Upper lobe of right lung (tissue), 1 donor: ENCODE measurements at places on chromosomes 3 and 15. TPM values are rescaled to one million over a fixed set of nuclear protein-coding genes. Genes with fewer than 3 reads are reported as not detected.
A peak's percentile ranks its signal among the peaks of the same experiment; 100 is the strongest.

LRRIQ4 gene
- total RNA-seq, result 0.29 TPM

TNIK gene
- total RNA-seq, result 35.3 TPM

FOXB1 gene
- not detected for total RNA-seq

RARB gene
- 5.8 TPM for total RNA-seq

- no peak for DNase-seq
These were observed 11.5 kb upstream of the TFG start for GRCh38 chr3:100697723-100698285.

DNA sequence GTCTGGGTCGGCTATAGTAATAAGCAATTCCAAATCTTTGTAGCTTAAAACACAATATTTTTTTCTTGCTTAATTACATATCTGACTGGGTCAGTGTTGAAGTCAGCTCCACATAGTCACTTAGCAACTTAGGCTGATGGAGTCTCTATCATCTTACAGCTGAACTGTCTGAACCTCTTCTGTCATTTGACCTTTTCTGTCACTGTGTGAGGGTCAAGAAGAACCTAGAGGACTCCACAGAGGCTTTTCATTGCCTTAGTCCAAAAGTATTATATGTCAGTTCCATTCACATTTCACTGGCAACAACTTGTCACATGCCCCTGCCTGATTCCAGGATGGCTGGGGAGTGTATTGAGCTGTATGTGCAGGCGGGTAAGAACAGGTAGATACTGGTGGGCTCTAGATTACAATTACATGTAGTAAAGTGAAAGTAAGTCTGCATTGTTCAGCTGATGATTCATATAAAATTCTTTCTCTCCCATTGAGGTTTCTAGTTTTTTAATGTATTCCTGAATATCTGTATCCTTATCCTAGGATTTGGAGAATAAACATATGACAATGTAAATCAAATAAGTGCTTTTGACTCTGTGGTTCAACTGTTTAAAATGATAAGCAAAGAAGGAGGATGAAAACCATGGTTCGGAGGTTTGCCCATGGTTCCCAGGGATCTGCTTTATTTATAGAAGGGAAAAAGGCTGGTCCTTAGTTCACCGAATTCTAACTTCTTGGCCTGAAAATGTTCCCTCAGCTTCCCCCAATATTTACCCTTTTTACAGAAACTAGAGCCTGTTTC, 5.8 kb upstream of the ARPP21 start:
- DNase-seq, result no peak

DNA sequence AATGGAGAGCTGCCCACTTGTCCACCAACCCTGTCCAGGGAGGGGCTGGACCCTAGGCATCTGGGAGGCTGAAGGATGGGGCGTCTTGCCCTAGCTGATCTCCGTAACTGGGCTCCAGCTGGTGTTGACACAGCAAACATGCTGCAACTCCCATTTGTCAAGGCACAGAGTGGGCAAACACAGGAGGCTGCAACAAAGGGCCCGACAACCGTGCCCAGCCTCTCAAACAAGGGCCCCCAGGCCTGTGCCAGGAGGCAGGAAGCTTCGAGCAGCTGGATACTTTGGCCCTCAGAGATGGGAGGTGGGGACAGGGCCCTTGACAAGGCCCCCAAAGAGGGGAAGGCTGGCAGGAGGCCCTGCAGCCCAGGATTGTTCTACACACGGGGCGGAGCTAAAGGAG, 64.2 kb upstream of the TMEM115 start:
- peak; percentile 83 for DNase-seq
